ENCODE measurements at places on chromosomes 5 and 9.

GRCh38 chr9:136619742-136620440, 42.8 kb upstream of the EGFL7 start:
- DNase-seq, result peak; percentile 35

GRCh38 chr5:146828385-146828784, 50.2 kb downstream of the PPP2R2B start:
- no peak for DNase-seq

- no peak for DNase-seq
Measured at GRCh38 chr5:172844577-172844838, 10.5 kb downstream of the ERGIC1 start.

GRCh38 chr9:103430469-103430868, 435.3 kb downstream of the CYLC2 start:
- no peak for DNase-seq

- no peak for DNase-seq
Measured at GRCh38 chr5:141409598-141410306, 1.9 kb downstream of the PCDHGB6 start.

DNA sequence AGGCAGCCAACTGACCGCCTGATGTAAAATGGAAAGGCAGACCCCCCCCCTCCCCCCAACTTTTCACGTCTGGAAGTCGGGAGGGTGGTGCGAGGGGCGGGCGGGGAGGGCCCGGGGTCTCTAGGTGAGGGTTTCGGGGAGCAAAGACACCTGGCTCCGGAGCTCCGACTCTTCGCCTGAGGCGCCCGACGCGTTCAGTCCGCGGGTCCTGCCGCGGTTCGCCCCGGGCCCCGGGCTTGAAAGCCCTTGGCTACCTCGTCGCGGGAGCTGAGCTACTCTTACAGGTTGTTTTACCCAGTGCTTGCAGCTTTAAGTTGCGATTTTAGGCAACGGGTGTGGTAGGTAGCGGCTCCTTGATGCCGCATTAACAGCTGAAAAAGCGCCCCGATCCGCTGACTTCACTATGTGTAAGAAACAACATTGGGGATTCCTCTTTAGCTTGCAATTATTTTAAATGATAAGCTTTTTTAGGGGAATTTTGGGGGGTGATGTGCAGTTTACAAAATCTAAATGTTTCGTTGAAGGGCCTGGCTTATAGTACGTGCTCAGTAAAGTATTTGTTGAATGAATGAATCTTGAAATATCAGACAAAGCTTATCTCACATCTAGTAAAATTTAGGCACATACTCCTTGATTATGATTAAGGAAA, 722 bp downstream of the CDC42SE2 start:
- DNase-seq, result peak; percentile 20

GRCh38 chr9:20178197-20178596, 389.4 kb upstream of the SLC24A2 start:
- no peak for DNase-seq

GRCh38 chr5:68818057-68818695, 275.6 kb upstream of the SLC30A5 start:
- DNase-seq, result peak; percentile 70

GRCh38 chr9:36813154-36813553, 220.9 kb downstream of the PAX5 start:
- no peak for DNase-seq

DNA sequence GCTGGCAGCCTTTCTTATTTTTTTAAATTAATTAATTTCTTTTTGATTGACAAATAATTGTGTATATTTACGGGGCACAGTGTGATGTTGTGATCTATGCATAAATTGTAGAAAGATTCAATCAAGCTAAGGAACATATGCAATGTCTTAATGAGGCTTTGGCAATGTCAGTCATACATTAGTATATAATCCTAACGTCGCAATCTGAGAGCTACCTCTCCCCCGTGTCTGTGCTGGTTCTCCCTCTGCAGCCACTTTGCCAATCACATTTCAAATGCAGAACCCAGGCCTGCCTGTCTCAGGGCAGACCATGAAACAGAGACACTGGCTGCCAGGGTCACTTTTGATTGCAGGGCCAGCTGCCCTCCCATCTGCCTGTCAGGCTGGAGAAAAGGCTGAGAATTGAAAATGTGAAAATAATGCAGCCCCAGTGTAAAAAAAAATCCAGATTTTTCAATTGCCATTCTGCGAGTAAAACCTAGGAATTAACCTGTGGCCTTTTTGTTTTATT, 56.3 kb downstream of the SLC24A2 start:
- DNase-seq, result no peak

- no peak for DNase-seq
Measured at GRCh38 chr5:177003649-177004048, 2.9 kb downstream of the UIMC1 start.

DNA sequence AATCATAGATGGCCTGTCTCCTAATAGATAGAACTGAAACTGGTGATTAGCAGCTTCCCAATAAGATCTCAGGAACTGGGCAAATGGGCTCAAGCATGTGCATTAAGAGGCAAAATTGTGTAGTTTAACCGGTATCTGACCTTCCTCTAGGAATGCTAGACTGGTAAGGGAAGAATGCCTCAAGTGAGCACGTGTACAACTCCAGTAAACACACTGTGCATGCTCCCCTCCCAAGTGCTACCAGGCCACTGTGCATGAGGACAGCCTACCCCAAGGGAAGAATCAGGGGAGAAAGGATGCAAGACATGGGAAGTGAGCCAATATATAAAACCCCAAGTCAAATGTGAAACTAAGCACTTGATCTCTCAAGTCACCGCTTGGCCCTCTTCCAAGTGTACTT, 1157.4 kb upstream of the CDH18 start:
- no peak for DNase-seq

DNA sequence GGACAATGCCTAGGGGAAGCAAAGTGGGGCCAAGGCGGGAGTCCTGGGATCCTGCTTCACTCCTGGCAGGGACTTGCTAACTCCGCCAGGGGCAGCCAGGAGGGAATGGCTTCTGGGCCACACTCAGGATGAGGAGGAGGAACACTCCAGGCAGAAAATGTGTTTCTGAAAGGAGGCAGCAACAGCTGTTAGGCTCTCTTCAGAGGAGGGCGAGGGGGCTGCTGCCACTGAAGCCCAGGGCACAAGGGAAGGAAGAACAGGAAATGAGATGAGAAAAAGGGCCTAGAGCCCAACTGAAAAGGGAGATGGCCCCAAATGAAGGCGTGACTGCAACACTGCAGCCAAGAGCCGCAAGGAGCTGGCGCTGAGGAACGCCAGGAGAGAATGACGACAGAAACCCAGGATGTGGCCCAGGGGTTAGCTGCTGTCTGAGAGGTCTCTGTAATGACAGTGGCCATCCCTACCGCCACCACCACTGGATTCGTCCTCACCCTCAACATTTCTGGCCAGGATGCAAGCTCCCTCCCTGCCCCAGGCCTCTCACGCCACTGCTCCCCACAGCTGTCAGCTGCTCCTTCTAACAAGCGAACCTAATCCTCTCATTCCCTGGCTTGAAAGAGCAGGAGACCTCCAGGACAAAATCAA, 15.8 kb downstream of the PSMB7 start:
- DNase-seq, result no peak

DNA sequence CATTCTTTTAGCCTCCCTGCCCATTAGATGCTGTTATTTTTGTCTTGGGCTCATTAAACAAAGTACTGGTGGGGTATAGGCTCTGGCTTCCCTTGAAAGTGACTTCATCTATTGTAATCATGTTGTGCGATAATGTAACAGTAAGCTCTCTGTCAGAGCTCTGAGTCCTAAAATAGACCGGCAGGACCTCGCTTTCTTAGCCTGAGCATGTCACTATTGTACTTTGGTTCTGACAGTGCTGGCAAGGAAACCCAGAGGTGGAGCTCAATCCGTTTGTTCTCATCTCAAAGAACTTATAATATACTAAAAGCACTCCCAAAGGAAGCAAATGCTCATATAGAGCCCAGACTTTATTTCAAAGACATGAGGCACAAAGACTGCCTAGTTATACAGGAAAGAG, 339.1 kb upstream of the CCNH start:
- DNase-seq, result peak; percentile 16

DNA sequence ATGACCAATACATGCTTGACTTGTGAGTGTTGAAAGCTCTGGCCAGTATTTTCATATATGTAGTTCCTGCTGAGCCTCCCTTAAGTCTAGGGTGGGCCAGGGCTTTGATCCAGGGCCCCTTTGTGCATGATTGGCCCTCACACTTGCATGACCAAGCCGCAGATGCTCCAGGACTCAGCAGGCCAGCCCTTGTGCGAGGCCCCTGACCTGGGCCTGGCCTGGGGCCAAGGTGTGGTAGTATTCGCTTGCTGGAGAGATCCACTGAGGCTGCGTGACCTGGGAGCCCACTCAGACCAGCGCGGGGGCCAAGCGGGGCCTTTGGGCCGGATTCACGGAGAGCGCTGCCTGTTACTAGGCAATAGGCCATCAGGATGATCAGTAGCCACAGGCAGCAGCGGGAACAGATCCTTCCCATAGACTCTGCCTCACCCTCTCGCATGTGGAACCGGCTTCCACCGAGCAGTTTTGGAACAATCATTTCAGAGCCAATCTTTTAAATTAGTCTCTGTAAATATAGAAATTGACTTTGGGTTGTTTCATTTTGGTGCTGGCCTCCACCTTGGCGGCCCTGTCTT, 79.0 kb upstream of the PTCH1 start:
- DNase-seq, result no peak

DNA sequence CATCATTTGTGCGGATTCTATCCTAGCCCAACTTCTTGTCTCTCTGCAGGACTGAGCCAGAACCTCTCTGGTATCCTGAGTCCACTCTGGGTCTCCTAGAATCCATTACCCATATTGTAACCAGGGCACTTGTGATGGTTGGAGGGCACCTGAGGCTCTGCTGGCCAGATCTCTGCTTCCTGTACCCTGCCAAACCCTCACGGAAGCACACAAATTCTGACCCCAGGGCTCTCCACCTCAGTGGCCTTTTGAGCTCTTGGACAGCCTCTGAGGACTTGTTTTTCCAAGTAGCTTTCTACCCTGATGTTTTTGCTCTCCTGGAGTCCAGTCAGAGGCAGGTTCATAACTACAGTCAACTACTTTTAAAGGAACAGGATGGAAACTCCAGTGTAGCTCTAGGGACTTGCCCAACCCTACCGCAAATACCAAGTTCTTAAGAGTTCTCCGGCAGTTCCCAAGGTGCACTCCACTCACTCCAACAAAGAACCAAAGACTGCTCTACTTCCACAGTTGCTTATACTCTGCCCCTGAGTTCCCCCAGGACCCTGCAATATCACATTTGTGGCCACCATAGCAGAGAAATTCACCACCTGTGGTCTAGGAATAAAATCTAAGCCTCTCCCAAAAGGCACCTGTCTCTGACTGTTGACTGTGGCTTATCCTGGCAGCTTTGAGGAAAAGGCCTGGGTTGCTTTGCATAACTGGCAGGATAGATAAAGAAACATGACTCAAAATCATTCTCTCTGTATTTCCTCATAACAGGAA, 9.6 kb downstream of the PIP5K1B start:
- no peak for DNase-seq

DNA sequence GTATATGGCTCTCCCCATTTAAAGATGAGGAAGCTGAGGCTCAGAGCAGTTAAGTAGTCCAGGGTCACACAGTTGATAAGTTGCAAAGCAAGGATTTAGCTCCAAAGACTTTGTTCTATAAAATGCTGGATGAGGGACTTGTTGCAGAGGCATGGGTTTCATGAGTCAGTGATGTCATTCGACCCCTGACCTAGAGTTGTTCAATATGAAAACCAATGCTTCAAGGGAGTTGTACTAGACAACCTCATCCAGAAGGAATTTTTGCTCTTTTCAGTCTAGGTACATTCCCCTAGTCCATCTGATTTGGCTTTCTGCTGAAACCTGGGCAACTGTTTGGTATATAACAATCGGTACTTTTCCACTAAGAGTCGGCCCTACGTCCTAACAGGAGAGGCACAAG, 550.4 kb downstream of the EBF1 start:
- no peak for DNase-seq

DNA sequence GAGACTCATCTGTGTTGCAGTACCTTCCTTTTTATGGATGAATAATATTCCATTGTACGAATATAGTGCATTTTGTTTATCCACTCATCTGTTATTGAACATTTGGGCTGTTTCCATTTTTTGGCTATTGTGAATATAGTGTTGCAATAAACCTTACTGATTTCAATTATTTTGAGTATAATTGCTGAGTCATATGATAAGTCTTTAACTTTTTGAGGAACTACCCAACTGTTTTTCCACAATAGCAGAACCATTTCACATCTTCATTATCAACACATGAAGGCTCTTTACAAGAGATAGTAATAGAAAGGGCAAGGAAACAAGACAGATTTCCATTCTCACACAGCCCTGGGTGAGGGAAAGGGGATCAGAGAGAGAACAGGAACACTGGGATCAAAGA, 329.2 kb downstream of the RAB3C start:
- DNase-seq, result no peak

DNA sequence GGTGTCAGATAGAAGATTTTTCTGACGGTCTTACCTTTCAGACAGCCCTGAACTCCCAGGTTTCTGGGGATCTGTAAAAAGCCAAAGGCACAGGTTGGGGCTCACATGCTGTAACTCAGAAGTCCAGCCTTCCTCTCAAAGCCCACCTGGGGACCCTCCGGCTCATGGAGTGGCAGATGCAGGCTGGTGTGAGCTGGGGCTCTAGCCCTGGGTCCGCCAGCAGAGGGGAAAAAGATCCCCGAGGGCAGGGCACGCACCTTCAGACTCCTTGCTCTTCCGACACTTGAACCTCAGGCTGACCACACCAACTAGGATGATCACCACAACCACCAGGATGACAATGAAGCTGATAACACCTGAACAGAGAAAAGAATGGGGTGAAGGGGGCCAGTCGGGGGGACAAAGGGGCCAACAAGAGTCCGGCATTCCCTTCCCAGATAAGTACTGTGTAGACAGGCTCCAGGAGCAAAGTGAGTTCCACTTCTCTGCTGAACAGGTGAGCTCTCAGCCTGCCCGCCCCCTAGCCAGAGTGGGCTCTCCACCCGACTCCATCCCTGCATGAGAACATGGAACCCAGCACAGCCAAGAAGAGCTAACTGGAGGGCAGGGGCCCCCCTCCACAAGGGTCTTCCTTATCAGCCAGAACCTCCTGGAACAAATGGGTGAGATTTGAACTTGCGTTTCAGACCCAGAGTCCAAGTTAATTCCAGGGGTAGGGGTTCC, 7.8 kb downstream of the ECSCR start:
- DNase-seq, result no peak

- no peak for DNase-seq
Measured at GRCh38 chr5:93735378-93735777, 6.0 kb downstream of the POU5F2 start.

- DNase-seq, result no peak
Measured at GRCh38 chr9:112555844-112556482, 69.3 kb downstream of the KIAA1958 start.

DNA sequence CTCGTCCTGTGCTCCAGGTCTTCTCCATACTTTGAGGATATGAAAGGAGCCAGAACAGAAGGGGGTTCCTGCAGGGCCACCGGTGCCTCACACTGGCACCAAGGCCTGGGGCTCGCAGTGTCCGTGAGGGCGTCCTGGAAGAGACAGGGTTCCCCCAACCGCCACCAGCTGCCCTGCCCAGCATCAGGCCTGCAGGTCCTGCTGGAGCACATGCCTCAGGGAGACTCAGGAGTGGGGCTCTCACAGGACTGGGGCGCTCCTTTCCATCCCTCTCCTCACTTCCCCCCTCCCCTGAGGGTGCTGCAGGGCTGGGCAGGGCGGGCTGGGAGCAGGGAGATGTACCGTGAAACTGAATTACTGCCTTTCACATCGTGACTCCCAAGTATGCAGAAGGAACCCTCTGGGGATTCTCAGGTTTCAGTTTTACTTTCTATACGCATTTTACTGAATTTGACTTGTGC, 31.7 kb downstream of the CEP72 start:
- DNase-seq, result no peak

- no peak for DNase-seq
Measured at GRCh38 chr5:150394912-150395687, 17.6 kb downstream of the CD74 start.
